ENCODE measurements at places on chromosomes 5 and 9.

GRCh38 chr5:7015586-7016256 lies 302.5 kb downstream of the TENT4A start:
- DNase-seq = no peak

DNA sequence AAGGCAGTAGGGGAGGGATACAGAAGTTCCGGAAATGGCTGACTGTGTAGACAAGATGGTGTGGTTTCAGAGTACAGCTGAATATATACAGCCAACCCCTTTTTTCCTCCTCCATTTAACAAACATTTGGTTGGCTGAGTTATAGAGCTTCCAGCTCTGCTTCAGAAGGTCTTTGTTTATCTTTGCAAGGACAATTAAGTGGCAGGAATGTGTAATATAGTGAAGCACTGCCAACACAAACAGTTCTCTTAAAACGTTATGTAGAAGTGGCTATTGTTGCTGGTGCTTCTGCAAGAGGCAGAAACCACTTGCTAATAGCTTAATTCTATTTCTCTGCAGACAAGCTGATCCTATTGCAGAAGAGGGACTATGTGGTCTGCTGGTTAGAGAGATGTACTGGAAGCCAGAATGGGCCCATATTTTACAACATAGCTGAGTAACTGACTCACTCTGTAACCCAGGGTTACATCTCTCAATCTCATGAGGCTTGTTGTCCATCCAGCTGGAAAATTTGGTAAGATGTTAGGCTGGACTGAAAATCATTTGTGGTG lies 62.7 kb upstream of the OSMR start:
- no peak for DNase-seq

DNA sequence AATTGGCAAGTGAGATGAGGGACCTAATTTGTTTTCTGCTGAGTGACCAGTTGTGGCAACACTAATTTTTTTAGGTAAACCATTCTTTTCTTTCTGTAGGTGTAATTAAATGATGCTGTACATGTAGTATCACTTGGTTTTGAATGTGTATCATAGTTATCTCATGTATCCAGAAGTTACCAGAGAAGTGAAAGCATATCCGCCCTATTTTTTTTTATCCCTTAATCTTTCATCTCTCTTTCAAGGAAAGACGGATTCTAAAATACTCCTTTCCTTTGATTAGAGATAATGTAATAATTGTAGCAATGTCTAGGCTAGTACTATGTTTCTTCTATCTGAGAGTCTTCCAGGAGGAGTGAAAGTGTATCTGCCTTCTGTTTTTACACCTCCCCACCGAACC lies 7.1 kb downstream of the KDM3B start:
- no peak for DNase-seq

DNA sequence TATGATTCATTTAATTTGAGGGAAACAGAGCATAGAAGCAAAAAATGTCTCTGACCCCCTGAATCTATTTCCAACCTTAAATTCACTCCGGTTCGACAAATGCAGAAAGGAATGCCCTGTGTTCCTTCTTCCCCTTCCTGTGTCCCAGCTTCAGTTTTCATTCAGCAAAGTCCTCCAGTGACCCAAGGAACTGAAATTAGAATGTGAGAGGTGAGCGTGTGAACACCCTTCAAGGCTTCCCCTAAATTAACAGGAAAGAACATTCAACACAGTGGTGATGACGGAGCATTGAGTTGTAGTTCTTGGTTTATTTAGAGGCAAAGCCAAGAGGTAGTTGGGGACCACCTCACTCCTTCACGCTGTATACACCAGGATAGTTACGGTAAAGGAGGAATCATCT lies 97.6 kb upstream of the CTSL start:
- no peak for DNase-seq

DNA sequence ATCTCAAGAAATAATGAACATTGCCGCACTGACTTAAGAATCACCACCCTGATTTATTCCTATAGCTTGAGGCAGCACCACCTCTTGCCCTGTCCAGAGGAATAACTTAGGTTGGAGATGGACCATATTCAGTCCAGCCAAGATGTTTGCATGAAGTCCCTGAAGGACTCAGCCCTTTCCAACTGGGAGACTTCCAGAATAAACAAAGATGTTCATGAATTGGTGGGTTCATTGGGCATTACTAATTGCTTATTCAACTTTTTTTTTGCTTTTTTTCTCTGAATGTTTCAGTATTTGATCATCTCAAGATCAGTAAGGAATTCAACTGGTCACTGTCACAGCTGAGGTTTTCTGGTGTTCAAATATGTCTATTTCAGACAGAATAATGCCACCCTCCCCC lies 470.6 kb downstream of the CCDC171 start:
- DNase-seq = no peak

- DNase-seq = peak; percentile 10
These were observed at the start of gene PNPLA7 for GRCh38 chr9:137550231-137550621. PNPLA7 (minus strand) TSS chr9:137550402; CDS start chr9:137550197, 205 bp downstream.

DNA sequence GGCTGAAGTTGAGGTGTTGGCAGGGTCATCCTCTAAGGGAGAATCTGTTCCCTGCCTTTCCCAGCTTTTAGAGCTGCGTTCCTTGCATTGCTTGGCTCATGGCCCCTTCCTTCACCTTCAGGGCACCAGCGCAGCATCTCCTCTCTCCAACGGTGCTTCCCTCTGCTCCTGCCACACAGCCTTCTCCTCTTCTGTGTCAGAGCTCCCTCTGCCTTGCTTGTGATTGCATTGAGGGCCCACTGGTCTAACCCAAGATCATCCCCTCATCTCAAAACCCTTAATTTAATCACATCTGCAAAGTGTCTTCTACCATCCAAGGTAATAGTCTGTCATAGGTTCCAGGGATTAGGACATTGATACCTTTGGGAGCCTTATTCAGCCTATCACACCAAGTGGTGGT lies 205.7 kb upstream of the TBCA start:
- DNase-seq = no peak

DNA sequence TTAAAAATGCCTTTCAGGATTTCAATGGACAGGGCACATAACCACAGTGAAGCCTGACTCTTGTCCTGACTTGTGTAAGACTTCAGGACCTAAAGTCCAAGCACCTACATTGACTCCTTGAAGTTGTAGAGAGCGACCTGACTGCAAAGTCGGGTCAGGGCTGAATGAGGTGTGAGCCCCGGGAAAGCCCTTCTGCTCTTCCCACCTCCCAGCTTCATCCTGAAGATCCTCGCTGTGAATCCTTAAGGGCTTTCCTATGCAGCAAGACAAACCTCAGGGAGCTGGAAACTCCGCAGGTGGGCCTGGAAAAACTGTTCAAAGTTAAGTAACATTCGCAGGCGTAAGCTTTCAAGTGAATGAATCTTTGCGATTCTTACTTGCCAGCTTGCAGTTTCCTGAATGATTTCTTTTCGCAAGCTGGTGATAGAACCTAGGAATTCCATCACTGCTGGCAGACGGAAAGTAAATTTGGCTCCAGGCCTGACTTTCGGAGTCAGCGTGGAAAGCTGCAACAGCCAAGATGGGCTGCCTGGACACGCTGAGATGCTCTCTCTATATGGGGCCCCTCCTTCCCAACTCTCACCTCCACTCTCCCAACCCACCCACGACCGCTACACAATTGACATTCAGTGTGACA lies 10.9 kb downstream of the SEMA5A start:
- DNase-seq = no peak

GRCh38 chr9:95327239-95327865 lies 9.8 kb upstream of the FANCC start:
- DNase-seq = no peak

- DNase-seq = no peak
These were observed 25.7 kb upstream of the KLF9 start for GRCh38 chr9:70439991-70440706.

DNA sequence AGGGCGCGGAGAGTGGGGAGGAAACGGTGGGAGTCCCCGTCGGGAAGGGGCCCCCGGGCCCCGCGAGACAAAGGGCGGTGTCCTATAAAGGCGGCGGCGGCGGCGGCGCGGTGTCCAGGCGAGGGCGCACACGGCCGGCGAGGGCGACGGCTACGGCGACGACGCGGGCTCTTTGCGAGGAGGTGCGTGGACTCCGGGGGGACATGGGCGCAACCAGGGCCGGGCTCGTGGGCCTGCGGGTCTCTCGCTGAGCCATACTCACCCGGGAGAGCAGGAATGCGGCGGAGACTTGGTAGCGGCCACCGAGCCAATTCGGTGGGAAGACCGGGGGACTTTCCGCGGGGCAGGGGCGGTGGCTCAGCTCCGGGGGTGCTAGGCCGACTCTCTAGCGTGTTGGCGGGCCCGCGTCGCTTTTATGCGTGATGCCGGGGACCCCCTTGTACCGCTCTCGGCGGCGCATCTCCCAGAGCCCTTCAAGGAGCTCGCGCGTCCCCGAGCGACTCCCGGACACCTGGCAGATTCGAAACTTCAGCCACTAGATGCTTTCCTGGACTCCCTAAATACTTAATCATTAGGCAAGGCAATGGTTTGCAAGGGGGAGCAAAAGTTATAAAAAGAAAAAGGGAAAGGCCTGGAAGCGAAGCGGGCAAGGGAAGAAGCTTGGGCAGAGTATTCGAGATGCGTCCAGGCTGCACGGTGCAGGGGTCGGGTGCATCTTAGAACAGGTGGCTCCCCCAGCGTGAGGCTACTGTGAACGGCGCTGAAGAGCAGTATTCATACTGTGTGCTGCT lies 5.9 kb upstream of the TAL2 start:
- DNase-seq = peak; percentile 1

- DNase-seq = no peak
These were observed 3.3 kb downstream of the GPX3 start for GRCh38 chr5:151023651-151024050.

DNA sequence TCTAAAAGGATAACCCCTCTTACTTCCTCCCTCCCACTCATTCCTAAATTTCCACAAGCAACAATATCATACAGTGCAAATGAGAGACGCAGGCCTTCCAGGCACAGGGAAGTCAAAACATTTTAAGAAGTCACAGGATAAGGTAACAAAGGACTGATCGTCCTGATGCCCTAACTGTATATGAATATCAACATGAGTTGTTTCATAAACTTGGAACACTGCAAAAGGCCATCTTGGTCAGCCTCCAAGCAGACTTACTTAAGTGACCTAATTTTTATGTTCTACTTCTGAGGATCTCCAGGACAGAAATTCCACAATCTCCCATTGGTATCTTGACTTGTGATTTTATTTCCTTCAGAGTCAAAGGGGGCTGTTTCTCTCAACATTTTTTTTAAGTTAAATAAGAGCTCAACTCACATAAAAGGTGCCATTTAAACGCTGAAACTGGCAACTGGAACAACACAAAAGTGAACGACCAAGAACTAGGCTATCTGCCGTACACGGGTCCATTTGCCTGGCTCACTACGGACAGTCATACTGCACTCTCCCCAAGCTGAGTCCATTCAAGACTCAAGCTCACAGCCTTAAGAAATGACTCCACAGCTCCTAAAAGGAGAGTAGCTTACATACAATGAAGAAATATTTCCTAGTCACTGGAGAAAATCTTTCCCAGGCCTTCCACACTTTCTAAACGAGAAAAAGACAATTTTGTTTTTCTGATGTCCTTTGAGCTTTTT lies 71.3 kb downstream of the LHFPL2 start:
- no peak for DNase-seq

- DNase-seq = no peak
These were observed 123.0 kb downstream of the C9orf50 start for GRCh38 chr9:129497813-129498450.

DNA sequence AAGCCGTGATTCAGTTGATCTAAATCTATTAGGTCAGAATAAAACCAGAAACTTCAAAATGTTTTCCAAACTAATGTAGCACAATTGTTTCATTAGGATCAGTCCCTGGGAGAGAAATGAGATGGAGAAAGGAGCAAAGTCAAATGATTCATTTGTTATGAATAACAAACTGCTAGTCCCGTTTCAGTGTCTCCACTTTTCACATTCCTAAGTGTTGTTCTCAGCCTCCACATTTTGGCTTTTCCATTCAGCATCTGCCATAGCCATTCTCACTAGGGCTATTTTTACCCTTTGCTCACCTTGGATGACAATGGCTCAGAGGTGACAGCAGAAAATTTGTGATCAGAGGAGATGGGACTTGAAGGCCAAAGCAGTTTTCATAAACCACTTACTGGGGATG lies 314.1 kb upstream of the KIF2A start:
- no peak for DNase-seq

GRCh38 chr5:173691931-173692330 lies 75.5 kb upstream of the BOD1 start:
- DNase-seq = no peak

- DNase-seq = no peak
These were observed 50.6 kb downstream of the LNPEP start for GRCh38 chr5:96986450-96986849.

DNA sequence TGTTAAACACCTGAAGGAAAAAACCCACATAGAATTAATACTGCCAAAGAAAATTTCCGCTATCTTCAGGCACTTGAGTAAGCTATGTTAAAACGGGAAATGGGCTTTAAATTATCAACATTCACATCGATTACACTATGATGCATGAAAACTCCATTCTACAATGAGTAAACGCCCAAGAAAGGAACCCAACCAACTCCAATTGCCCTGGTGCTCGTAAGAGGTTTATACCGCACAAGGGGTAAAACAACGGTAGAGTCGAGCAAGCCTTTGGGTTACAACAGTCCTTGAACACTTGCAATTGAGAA lies 1.0 kb downstream of the AGTPBP1 start:
- no peak for DNase-seq

GRCh38 chr9:136133191-136133958 lies 14.7 kb upstream of the TMEM250 start:
- no peak for DNase-seq

DNA sequence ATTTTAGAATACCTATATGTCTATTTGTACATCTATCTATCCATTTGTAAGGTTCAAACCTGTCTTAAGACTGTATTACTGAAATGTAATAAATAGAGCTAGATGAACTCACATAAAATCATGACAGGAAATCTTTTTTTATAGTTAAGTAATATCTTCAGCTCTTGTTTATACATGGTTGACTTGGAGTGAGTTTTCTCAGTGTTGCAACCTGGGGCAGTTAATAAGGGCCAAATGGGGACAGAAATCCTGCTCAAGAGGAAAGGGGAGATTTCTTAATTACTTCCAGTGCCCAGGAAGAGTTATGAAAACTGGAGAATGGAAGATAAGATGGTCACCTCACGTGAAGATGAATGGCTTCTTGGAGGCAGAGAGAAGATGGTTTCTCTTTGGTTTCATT lies 265.1 kb upstream of the FBXL7 start:
- DNase-seq = no peak

DNA sequence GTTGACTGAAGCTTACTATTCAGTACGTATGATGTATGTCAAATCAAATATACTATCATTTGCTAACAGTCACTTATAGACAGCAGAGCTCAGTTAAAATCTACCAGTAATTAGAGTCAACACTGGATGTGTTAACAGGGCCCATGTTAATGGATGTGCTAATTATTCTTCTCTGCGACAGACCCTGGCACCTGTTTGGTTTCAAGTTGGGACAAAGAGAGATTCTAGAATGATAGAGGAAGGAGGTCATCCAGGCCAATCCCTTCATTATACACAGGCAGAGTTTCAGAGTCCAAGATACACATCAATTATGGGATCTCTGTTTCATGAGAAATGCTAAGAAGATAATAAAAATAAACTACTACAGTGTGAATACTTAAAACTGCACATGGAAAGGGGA lies 615.0 kb downstream of the ZNF608 start:
- no peak for DNase-seq

DNA sequence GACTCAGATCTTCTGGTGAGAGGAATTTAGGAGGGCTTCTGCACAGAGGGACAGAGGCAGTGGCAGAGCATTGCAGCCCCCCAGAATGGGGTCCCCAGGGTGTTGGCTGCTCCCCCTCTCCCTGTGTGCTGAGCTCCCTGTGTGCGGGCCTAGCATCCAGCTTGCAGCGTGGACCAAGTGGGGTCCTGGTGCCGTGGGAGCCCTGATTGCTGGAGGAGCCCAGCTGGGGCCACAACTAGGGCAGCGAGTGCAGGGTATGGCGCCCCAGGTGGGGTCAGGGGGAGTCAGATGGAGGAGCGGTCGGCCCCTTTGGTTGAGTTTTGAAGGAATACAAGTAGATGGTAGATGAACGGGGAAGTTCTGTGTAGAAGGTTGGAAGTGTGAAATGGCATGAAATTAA lies 66.7 kb downstream of the TRIO start:
- no peak for DNase-seq
